ENCODE measurements at places on chromosomes 11 and 22. TPM values are rescaled to one million over a fixed set of nuclear protein-coding genes. Genes with fewer than 3 reads are reported as not detected.

The PHOX2A gene
- total RNA-seq, result not detected

The KCNK4 gene
- total RNA-seq, result not detected

The ANKK1 gene
- total RNA-seq, result not detected

The TMPRSS6 gene
- total RNA-seq, result 1.9 TPM

The GVQW3 gene
- 4.0 TPM for total RNA-seq

The ADAMTS8 gene
- not detected for total RNA-seq

The MYBPC3 gene
- not detected for total RNA-seq

The LGALS12 gene
- 0.59 TPM for total RNA-seq

The SCN2B gene
- not detected for total RNA-seq

The KCTD14 gene
- 0.29 TPM for total RNA-seq

DNA sequence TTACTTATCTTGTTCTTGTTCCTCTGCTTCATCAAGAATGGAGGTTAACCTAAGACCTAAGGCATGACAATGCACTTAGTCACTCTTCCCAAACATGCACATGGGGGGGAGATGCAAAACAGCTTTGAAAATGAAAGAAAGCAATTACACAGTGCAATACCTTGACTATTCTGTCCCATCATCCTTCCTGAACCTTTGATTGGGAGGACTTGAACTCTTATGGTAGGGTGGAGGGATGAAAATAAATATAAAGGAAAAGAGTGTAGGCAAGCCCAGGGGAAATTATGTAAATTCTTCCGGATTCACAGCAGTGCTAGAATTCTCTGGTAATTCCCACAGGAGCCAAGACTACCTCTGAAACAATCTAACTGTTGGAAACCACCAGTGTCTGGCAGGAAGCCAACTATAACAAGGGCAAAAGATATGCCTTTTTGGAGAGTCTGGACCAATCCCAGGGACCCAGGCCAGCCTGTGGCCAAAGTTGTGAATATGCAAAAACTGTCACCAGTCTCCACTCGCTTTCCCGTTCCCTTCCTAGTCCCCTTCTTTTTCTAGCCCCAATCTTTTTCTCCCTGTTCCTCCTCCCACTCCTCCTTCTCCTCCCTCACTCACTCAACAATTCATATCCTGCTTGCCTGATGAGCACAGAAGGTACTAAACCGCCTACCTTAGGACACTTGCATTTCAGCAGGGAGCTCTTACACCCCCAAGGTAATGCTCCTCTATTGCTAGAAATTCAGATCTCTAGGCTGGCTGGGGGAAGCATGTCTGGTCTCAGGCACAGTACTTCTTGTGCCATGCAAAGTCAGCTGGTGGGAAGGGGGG lies 2.5 kb upstream of the RCN1 start:
- no peak for DNase-seq

DNA sequence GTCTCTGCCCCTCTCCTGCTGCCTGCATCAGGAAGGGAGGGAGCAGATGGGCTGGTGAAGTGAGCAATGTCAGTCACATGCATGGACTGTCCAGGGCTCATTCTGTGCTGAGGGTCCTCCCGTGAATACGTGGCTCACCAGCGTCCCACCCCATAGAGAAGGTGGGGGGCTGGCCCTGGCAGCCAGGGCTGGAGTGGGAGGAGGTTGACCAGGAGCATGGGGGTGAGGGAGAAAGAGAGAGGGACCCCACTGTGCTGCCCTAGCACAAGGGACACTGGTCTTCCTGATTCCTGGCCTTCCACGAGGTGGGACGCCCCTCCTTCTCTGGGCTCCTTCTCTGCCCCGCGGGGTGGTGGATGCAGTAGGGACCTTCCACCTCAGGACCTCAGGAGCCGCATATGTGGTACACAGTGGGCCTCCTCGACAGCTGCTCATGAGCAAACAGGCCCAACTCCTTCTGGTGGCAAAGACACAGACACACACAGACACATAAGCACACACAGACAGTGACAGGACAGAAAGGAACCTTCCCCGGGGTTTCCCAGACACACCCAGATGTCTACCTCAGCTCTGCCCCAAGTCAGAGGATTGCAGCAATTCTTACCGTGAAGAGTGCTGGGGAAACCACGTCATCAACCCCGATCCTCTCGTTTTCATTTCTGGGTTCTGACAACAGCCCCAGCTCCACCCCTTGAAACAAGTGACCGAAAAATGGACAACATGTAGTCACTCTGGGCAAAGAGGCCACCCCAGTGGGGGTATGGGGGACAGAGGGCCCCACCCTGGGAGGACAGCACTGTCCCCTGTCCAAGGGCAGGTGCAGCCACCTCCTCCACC lies 3.6 kb upstream of the APOBEC3A start:
- peak; percentile 86 for DNase-seq

GRCh38 chr11:66864924-66865697 lies 8.2 kb downstream of the LRFN4 start:
- no peak for DNase-seq

GRCh38 chr22:37442537-37442936 lies 15.3 kb upstream of the ELFN2 start:
- DNase-seq, result no peak

DNA sequence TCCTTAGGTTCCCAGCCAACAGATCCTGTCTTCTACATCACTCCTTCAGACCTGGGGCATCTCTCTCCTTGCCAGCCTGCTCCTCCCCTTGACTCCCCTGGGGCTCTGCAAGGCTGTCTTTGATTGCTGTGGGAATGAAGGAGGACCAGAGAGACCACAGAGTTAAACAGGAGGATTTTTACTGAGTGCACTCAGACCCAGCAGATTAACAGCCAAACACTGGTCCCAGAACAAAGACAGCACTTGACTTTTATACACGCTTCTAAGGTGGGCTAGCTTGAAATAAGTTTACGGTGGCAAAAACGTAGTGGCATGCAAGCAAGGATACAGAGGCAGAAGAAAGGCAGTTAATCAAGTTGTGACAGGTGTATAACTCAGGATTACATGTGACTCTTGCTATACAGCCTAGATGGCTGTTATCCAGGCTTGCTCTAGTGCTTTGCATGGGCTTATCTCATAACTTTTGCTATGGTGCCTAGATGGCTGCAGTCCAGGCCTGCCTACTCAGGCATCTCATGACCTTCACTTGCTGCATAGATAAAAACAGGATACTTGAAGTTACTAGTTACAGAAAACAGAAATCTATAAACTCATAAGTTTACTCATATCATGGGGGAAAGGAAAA lies 22.0 kb upstream of the GLYATL1 start:
- no peak for DNase-seq

GRCh38 chr11:83072350-83073242 lies 899 bp upstream of the RAB30 start:
- DNase-seq, result no peak

DNA sequence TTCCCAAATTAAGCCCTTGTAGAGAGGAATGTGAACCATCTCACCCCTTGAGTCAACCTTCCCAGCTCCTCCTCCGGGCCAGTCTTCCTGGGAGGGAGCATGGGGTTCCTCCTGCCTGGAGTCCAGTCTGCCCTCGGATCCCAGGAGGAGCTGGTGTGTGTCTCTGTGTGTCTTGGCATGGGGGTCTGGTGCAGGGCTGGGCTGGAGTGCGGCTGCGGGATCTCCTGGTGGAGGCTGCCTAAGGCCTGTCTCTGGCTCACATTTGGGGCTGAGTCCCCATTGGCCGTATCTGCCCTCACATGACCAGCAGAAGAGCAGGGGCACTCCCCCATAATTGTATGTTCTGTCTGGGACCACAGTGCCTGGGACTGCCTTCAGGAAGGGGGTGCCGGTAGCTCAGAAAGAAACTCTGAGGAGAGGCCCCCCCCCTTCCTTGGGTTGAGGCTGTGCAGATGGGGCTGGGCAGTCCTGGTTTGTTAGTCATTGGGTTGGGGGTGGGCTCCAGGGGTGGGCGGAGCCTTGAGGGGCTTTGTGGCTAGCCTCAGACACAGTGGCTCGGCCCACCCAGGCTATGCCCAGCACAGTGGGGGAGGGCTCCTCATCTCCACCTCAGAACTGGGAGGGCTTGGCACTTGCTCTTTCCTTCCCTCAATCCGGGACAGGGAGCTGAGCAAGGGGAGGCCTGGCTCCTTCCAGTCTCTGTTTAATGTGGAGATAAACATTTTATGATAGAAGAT lies 2.9 kb downstream of the C1QTNF5 start:
- DNase-seq, result no peak

DNA sequence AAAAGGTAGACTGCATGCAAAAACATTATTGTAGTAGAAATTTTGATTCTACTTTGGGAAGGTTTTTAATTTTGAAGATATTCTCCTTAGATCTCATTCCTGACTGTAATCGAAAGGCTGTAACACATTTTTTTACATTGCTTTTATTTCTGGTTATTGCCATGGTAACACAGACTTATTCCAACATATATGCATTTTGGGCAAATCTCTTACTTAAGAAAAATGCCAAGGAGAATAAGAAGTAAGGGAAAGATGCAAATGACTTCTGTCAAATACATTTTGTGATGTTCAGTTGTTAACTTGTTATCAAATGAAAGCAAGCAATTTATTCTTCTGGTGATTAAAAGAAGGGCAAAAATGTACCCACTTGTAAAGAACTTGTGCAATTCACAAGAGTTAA lies 267.5 kb downstream of the AASDHPPT start:
- DNase-seq, result no peak

DNA sequence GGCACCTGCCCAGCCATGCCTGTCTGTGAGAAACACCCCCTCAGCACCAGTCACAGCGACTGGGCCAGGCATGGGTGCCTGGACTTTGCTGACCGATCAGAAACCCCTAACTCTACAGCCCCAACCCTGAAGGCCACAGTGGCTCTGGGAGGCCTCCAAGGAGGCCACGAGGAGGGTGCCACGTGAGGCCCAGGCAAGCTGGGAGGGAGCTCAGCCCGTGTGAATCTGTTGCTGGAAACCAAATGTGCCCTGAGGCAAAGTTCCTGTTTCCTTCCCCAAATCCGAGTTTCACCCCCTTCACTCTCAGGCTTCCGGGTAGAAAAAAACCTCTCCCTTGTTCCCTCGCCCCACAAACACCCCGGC lies 1.3 kb downstream of the UNC93B1 start:
- no peak for DNase-seq

GRCh38 chr11:31790649-31791048 lies 20.5 kb downstream of the PAX6 start:
- no peak for DNase-seq

- DNase-seq, result no peak
These were observed 44.7 kb upstream of the WEE1 start for GRCh38 chr11:9528573-9529333.

- DNase-seq, result no peak
These were observed 19.3 kb upstream of the SHISAL1 start for GRCh38 chr22:44331881-44332714.

GRCh38 chr11:16924826-16925560 lies 89.2 kb downstream of the PLEKHA7 start:
- DNase-seq, result no peak

DNA sequence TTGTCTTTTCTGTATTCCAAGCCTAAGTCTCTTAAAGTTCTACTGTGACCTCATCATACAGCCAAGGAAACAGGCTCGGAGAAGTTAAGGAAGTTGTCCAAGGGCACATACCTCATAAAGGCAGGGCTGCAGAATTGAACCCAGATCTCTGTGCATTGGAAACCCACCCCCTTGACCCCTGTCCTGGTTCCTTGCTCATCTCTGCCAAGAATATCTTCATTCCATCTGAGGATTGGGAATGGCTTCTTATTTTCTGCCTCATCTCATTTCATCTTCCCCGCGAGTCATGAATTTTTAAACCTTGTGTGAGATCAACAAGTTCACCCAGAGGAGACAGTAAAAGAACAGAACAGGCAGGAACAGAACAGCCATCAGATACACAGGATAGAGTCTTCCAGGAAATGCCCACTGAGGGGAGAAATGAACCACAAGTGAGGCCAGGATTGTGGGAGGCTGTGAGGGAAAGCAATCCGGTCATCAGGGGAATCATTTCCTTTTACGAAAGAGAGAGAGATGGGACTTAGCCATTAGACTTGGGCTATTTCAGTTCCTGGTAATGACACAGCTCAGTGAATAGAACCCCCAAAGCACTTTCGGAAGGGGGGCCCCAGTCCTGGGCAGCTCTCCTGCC lies 34.4 kb upstream of the LRRC10B start:
- no peak for DNase-seq

GRCh38 chr11:111745719-111746504 lies 20.3 kb downstream of the PPP2R1B start:
- no peak for DNase-seq

- DNase-seq, result no peak
These were observed 27.3 kb downstream of the STK33 start for GRCh38 chr11:8566613-8567210.

DNA sequence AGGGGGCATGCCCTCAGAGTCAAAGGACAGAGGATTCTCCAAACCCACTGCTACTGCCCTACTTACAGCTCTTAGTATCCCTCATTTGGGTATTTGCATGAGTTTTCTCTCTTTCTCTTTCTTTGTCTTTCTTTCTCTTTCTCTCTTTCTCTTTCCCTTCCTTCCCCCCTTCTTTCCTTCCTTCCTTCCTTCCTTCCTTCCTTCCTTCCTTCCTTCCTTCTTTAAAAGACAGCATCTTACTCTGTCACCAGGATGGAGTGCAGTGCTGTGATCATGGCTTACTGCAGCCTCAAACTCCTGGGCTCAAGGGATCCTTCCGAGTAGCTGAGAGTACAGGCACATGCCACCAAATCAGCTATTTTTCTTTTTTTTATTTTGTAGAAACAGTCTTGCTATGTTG lies 14.0 kb upstream of the MMP7 start:
- DNase-seq, result no peak

DNA sequence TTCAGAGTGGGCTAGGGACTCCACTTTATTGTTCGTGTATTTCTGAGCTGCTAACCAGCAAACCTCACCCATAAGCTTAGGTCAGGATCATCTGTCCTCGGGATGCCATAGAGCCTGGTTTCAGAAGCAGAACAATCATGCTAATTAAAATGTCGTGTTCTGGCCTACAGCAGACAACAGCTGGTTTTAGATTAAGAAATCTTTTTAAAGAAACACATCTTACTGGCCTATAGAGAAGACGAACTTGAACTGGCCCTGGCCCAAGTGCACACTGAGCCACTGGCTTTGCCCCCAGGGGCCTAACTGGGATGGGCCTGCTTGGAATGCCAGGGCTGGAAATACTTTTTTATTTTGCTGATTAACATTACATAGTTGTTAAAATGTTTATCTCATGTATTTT lies 63.2 kb downstream of the ALX4 start:
- no peak for DNase-seq

DNA sequence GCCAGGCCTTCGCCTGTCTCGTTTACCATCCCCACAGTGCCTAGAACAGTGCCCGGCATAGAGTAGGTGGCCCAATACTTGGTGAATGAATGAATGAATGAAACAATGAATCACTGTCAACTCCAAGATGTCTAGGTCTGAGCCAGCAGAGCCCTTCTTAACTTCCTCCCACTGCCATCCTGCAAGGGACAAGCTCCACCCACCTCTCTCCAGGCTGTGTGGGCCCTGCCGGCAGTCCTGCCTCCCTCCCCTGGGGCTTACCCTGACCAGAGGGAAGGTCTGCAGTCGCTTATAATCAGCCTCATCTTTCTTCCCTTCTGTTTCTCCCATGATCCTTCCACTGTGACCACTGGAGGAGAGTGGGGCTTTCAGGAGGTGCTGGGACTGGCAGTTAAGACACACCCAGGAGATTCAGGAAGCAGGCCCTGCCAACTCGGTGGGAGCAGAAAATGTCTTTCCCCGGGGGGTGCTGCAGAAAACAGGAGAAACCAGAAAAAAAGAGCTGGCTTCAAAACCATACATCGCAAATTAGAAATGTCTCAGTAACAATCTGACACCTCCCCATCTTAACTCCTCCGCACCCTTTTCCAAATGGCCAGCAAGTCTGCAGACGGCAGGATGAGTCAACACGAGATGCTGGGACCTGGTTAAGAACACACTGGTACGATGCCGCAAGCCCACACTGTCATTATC lies 11.4 kb downstream of the DNAL4 start:
- no peak for DNase-seq
